ENCODE measurements at places on chromosomes 13 and 19.

- peak; percentile 84 for DNase-seq
These were observed 27.7 kb downstream of the EFNB2 start for GRCh38 chr13:106507560-106508274.

DNA sequence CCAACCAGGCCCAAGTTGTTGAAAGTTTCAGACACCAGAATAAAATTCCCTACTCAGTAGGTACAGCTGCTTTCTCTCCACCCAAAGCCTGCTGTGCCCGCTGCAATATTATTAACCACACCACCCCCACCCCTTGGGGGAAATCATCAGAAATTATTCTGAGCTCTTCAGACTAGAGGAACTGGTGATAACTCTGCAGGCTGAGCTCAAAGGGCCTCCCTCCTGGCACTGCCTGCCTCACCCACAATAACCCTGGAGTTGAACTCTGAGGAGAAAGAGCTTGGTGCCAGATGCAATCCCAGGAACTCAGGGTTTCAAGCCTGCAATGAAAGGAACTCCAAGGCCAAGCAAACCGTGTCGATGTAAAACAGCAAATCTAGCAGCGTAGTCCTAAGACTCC lies 381.7 kb upstream of the ZNF507 start:
- DNase-seq, result no peak

GRCh38 chr13:39825886-39826285 lies 170.4 kb downstream of the COG6 start:
- DNase-seq, result no peak

- DNase-seq, result no peak
These were observed 22.0 kb downstream of the ZNF235 start for GRCh38 chr19:44282846-44283245.

- peak; percentile 95 for DNase-seq
These were observed at the start of gene SMG9 for GRCh38 chr19:43754503-43755255. Gene SMG9, minus strand, starts transcription at chr19:43754962. Its CDS starts 4,221 bp downstream, at chr19:43750741.

- DNase-seq, result peak; percentile 63
These were observed 9.1 kb downstream of the AP2S1 start for GRCh38 chr19:46841458-46842083.

DNA sequence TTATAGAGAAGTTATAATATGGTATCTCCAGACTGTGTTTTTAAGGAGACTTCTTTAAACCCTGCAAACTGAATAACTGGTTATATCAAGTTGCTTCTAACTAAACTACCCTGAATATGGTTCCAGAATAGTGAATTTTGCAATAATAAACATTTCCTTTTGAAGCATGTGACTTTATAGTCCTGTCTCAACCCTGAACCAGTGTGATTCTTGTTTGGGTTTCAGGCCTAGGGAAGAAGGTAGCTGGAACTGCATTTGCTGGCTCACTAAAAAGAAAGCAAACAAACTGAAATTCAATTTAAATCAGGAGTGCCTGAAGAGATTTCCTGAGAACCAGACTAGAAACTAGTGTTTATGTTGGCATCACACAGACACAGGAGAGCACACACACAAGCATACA lies 4.9 kb downstream of the ARHGEF7 start:
- no peak for DNase-seq

DNA sequence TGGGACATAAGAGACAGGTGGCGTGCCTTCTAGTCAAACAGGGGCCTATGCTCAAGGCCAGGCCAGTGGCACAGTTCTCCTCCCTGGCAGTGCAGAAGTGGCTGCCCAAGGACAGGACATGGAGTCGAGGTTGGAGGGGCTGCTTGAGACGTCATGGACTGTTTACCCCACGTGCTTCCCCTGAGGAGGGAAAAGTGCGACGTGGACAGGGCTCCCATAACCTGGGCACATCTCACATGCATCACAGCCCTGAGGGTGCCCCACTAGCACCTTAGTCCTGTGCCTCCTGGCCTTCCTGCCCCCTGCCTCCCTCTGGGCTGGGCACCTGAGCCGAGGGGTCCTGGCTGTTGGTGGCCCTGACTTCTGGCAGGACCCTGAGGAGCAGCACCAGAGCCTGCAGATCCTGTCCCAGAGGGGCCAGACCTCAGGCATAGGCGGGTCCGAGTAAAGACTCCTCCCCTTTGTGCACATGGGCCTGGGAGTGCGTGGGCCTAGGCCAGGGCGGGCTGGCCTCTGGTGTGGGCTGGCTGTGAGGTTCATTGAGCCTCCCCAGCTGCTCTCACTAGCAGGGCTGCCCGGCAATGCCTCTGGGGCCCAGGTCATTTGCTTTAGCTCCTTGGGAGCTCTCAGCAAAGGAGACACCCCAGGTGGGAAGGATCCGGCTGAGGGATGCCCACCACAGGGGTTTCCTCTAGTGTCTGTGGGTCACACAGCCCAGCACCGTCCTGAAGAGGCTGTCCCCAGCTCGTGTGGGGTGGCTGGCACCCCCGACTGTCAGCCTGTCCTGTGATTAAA lies 65.7 kb downstream of the CEBPG start:
- no peak for DNase-seq

DNA sequence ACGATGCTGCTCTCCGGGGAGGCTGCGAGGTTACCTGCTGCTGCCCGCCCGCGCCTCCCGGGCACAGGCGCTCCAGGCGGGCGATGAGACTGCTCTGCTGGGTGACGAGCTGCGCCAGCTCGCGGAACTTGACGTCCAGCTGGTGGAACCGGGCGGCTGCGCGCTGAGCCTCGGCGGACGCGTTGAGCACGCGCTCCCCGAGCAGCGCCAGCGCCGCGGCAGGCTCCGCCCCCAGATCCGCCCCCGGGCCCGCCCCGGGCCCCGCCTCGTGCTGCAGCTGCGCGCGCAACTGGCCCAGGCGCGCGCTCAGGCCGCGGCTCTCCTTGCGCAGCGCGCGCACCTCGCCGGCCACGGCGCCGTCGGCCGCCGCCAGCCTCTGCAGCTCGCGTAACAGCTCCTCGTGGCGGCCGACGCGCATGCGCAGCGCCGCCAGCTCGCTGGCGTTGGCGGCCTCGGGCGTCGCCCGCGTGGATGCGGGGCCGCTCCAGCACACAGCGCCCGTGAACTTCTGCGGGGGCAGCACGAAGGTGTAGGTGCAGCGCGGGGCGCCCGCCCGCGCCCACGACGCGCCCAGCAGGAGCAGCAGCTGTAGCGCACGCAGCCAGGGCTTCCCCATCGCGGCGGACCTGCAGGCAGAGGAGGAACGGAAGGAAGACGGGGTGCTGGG lies 6.4 kb downstream of the ANGPTL6 start:
- DNase-seq, result peak; percentile 82

- peak; percentile 26 for DNase-seq
These were observed 46.5 kb downstream of the UTP14C start for GRCh38 chr13:52070929-52071523.

GRCh38 chr19:16579381-16579780 lies 7.2 kb upstream of the SLC35E1 start:
- no peak for DNase-seq

- DNase-seq, result no peak
These were observed 90.5 kb downstream of the COL4A2 start for GRCh38 chr13:110397436-110398115.

DNA sequence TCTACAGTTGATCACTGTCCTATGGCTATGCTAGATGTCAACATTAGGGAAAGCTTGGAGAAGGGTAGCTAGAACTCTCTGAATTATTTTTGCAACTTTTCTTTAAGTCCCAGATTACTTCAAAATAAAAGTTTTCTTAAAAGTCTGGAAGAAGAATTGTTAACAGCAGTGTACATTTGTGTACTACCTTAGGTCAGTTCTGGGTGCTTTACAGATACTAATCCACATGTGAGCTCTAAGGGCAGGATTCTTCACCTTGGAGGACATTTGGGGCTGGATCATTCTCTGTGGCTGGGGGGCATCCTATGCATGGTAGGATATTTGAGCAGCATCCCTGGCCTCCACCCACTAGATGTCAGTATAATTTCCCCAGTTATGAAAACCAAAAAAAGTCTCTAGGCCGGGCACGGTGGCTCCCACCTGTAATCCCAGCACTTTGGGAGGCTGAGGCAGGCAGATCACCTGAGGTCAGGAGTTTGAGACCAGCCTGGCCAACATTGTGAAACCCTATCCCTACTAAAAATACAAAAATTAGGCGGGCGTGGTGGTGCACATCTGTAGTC lies 2.8 kb downstream of the BRME1 start:
- DNase-seq, result no peak

All from GM04504 (cell line).